ENCODE measurements at places on chromosomes 7 and 10.

DNA sequence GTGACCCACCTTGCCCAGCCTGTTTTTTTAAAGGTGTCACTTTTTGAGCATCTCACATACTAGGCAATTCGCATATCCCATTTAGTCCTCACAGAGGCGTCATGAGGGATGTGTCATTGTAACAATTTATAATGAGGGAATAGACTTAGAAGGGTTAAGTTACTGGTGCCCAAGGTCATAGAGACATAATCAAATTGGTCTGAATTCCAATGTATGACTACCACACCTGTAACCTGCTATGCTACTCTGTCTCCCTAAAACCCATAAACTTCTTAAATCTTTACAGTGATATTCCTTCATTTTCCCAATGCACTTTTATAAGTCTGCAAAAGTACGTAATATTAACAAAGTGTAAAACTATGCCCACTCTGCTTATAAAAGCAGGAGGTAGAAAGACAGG lies 7.1 kb downstream of the ZMYND11 start:
- no peak for DNase-seq

- no peak for DNase-seq
These were observed 69.6 kb downstream of the PKD1L1 start for GRCh38 chr7:47878662-47879061.

- DNase-seq = no peak
These were observed 13.0 kb downstream of the GET4 start for GRCh38 chr7:889391-889790.

GRCh38 chr7:117250801-117251200 lies 72.1 kb downstream of the WNT2 start:
- DNase-seq = no peak

DNA sequence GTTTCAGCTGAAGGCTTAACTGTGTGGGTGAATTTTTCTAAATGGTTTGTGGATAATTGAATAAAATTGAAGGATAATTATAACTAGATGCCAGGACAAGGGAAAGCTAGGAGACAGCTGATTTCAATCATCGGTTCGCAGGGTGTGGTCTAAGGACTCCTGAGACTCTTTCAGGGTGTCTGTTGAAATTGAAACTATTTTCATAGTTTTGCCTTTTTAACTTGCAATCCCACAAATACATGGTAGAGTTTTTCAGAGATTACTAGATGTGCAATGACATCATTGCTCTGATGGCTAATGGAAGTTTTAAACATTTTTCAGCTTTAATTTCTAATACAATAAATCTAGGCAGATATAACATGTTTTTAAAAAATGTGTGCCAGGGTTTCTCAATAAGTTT lies 18.5 kb downstream of the TRUB1 start:
- DNase-seq = no peak

- no peak for DNase-seq
These were observed 116.8 kb downstream of the AUTS2 start for GRCh38 chr7:69714886-69715576.

- no peak for DNase-seq
These were observed 29.7 kb downstream of the STN1 start for GRCh38 chr10:103888113-103888841.

DNA sequence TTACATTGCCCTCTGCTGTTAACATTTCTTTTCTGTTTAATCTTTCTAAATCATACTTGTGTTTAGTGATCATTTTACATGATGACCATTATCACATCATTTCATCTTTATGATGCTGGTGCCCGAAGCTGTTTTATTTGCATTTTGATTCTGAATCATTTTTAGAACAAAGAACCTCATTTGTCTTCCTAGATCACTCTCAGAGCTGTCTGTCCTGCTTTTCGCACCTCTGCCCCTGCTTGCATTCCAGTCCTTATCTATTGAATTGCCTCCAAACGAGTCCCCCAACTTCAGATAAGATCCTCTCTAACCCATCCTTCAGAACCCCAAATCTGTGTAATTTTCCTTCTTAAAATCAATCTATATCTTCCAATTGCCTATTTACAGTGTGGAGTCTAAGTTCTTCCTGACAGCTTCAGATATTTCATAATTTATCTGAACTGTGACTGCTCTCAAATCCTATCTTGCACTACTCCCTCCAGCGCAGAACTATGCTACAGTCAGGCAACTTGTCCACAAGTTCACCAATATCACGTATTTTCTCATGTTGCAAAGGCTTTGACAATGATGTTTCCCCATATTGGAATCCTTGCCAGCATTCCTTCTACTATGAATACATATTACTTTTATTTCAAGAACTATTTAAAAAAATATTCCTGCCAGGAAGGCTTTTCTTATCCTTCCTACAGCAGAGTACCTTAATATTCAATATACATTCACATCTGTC lies 346.5 kb upstream of the CACNA2D1 start:
- DNase-seq = no peak
